ENCODE measurements at places on chromosomes 4 and X.

DNA sequence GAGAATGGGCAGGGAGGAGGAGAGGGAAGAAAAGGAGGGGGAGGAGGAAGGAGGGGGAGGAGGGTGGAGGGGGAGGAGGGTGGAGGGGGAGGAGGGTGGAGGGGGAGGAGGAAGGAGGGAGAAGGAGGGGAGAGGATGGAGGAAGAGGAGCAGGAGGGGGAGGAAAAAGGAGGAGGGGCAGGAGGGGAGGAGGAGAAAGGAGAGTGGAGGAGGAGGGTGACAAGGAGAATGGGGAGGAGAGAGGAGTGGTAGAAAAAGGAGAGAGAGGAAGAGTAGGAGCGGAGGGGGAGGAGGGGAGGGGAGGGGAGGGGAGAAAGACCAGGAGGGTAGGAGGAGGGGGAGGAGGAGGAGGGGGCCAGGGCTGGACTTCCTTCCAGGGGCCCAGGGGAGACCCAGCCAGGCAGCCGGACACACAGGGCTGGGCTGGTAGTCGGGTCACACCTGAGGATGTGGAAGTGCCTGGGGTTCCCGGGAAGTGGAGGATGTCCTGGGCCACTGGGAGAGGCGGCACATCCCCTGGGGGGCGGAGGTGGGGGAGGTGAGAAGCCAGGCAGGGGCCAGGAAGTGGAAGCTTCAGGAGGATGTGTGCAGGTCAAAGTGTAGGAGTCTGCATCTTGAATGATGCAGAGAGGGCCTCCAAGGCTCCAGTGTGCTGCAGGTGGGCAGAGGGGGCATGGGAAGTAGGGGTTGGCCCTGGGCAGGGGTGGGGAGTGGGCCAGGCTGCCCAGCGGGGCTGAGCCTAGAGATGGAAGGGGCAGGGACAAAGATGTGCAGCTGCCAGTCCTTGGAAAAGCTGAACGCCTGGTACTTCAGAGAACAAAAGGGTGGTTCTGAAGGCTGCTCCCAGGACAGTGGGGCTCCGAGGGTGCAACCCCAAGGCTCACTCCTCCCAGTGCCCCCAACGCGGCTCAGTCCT lies 18.8 kb downstream of the IL3RA start:
- DNase-seq = no peak

GRCh38 chr4:8556341-8557150 lies 23.6 kb upstream of the GPR78 start:
- DNase-seq = no peak

DNA sequence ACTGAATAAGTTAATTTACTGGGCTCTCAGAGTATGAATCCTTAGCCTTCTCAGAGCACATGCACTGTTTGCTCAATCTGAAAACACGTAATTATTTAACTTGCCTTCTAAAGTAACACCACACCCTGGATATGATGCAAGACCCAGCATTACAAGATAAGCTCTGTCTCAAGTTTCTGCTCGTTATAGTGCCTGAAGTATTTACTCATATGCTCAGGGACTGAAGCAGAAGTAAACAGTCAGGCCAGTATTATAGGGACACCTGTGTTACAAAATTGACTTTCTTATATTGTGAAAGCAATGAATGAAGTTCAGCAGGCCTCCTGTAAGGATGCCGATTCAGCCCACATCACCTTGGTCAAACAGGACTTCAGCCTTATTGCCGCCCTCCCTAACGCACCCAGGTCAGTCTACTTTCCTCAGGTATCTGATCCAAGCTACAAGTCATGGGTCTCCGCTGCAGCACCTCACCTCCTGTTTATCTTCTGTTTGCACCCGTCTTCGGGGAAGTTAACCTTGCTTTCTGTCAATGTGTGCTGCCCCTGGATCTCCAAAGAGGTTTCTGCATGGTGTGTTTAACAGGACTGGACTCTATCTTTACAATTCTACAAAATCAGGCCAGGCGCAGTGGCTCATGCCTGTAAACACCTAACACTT lies 42.8 kb upstream of the KLF3 start:
- no peak for DNase-seq

- DNase-seq = no peak
Measured at GRCh38 chrX:103453655-103454054, 65.6 kb downstream of the RAB40A start.

DNA sequence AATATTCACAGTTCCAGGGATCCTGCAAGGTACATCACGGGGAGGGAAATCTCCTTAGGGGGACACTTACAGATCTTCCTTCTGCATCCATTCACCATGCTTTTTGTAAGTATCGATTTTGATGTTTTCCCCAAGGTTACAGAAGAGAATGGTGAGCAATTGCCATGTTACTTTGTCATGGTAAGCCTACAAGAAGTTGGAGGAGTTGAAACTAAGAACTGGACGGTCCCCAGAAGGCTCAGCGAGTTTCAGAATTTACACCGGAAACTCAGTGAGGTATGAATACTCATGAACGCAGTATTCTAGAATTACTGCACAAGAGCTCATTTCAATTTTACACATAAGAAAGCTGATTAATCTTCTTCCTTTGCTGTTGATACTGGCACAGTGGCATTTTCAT lies 53.9 kb downstream of the LRP2BP start:
- DNase-seq = no peak

DNA sequence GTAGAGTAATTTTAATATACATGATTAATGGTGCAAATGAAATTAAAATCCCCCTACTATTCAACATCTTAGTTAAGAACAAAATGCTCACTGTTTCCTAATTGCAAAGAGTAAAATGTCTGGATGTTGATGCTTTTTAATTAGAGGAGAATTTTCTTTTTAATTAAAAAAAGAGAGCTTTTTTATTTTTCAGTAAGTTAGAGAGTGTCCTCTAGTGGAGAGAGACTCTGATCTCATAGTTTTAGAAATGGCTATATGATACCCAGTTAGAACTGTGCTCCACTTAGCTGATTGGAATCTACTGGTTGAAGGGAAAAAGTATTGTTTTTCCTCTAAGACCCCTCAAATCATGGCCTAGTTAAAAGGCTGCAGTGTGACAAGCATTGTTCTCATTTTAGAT lies 312.0 kb upstream of the MAGEB2 start:
- no peak for DNase-seq

DNA sequence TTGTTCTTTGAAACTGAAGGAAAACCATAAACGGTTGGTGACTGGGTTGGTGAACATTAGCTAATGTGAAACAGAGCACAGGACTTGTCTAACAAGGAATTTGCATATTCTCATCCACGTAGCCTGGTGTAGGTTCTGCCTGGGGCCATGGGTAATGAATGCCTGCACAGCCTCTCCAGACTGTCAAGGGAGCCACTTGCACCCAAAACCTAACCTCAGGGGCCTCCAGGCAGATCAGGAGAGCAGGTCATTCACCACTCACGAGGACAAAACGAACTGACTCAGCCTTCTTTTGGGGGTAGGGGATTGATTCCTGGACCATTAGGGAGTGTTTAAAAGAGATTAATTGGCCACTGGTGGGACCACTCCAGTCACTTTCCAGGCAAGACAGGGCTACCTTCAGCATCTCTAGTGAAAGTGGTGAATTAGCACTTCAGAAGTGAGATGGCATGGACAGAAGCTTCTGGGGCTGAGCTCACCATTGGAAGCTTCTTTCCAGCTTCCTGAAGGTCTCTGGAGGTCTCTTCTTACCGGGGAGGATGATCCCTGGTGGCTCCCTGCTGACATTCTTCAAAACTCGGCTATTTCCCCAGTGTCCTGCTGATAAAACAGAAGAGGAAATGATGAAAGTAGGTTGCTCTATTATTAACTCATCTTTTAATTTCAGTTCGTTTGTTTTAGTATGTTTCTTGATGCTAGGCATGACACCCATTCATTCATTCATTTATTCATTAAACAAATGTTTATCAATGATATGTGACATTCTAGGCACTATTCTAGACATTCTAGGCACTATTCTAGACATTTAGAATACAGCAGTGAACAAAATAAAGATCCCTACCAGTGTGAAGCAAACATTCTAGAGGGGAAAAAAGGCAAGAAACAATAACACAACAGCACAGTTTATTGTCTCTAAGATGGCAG lies 104.5 kb upstream of the LNX1 start:
- no peak for DNase-seq

GRCh38 chr4:89539797-89540711 lies 232.5 kb upstream of the GPRIN3 start:
- no peak for DNase-seq

GRCh38 chr4:2651546-2651945 lies 104.6 kb downstream of the TNIP2 start:
- no peak for DNase-seq

GRCh38 chr4:118985170-118986000 lies 96.7 kb downstream of the SYNPO2 start:
- no peak for DNase-seq

- no peak for DNase-seq
Measured at GRCh38 chr4:10296730-10297129, 160.5 kb downstream of the ZNF518B start.

DNA sequence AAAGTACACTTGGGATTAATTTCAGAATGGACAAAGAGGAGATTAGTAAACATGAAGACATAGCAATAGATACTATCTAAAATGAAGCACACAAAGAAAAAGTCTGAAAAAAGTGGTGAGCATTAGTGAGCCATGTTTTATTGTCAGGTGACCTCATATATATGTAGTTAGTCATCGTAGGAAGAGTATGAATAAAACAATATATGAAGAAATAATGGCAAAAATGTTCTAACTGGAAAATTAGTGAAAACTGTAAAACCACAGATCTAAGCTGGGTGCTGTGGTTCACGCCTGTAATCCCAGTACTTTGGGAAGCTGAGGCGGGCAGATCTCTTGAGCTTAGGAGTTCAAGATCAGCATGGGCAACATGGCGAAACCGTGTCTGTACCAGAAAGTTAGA lies 67.9 kb downstream of the RBPJ start:
- no peak for DNase-seq

DNA sequence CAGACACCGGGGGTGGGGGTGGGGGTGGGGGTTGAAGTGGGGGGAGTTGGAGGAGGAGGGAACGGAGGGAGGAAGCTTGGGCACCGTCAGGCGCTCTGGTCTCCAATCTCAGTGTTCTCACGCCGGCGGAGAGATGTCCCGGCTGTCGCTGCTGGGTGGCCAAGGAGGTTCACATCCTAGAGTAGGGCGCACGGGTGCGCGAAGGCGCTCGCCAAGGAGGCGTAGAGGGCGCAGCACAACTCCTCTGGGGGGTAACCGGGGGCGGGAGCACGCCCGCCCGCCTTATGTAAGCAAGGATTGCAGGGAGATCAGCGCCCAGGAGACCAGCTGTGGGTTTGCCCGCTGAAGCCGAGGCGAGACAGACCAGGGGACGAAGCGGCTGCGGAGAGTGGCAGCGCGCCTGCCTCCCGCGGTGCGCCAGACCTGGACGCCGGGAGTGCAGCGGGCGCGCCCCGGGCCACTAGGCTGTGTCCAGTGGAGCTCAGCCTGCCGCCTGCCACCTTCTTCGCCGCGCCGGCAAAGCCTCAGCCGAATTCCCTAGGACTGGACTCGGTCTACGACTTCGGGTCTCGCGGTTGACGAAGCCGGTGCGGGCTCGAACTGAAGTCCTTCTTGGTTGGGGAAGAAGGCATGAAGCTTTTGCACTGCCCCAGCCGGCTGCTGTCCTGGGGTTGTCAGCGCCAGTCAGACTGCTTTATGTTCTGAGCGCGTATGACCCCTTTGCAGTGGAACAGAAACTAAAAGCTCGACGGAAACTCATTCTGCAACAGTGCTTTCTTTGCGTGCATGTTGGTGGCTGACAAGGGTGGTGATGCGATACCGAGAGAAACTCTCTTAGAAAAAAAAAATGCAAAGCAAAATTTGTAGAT lies 707 bp upstream of the UNC5C start:
- no peak for DNase-seq

DNA sequence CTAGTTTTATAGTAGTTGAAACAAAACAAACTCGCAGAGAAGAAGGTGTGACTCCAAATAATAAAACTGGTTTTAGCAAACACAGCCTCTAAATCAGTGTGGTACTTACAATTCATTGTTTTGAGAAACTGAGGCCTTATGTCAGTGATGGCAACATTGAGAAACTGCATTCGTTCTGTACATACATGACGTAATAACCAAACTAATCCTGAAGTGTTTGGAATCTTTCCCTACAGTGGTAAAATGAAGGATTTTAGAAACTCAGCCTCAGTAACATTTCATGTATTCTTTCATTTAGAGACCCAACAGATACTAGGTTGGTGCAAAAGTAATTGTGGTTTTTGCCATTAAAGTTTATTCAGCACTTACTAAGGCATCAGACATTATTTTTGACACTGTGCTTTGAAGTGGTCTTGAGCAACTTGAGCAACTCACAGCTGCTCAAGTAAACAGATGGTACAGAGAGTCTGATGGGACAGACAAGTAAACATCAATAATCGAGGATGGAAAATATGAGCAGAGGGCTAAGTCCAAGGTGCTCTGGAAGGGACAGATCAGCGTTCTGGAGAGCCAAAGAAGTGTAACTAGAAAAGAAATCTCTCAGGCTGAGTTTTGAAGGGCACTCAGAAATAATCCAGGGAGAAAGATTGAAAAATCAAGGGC lies 390.8 kb upstream of the BOD1L1 start:
- DNase-seq = no peak

DNA sequence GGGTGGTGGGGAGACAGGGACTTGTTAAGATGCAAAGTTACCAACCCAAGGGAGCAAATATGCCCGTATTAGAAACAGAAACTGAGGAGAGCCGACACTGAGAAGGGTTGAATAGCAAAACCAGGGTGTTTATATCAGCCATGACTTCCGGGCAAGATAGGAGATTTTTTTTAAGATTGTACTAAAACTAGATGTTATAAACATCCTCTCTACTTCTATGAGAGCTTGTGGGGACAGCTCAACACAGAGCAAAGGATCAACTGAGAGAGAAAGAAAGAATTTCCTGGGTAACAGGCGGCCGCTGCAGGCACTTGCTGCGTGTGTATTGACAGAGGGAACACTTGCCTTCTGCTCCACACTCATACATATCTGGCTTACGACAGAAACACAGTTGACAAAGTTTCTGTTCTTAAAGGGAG lies 49.1 kb upstream of the FBXW7 start:
- no peak for DNase-seq

- no peak for DNase-seq
Measured at GRCh38 chrX:151982222-151982621, 7.7 kb upstream of the GABRE start.

- DNase-seq = no peak
Measured at GRCh38 chr4:88879991-88880390, 177.0 kb downstream of the FAM13A start.

DNA sequence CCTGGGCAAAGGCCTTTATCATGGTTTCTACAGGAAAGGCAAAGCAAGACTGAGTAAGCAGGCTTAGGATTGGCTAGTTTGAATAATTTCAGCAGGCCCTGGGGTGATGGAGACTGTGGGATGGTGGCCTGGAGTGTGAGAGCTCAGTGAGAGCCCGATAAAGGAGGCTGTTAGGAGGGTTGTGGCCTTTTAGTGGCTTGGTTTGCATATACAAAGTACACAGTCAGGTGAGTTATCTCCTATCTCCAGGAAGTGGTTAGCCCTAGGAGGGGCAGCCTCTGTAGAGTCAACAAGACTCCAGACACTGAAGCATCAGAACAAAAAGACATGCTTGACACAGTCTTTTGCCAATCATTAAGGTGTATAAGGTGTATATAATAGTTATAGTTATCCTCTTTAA lies 157.2 kb downstream of the CFAP299 start:
- DNase-seq = peak; percentile 44

DNA sequence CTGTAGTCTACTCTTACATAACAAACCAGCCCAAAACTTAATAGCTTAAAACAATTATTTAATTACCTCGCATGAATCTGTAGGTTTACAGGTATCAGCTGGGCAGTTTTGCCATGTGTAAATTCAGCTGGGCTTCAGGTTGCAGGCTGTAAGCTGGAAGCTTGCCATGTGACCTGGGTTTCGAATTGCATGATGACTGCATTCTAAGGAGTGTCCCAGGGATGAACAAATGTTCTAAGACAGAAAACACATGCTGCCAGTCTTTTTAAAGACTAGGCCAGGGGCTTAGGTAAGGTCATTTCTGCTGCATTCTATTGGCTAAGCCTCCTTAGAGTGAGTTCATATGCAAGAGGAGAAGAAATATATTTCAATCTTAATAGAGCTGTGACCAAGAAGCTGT lies 44.8 kb downstream of the GRIA2 start:
- no peak for DNase-seq
